ENCODE measurements at places on chromosomes 11 and 22.

GRCh38 chr11:88367310-88367709, 29.8 kb upstream of the CTSC start:
- DNase-seq: no peak

DNA sequence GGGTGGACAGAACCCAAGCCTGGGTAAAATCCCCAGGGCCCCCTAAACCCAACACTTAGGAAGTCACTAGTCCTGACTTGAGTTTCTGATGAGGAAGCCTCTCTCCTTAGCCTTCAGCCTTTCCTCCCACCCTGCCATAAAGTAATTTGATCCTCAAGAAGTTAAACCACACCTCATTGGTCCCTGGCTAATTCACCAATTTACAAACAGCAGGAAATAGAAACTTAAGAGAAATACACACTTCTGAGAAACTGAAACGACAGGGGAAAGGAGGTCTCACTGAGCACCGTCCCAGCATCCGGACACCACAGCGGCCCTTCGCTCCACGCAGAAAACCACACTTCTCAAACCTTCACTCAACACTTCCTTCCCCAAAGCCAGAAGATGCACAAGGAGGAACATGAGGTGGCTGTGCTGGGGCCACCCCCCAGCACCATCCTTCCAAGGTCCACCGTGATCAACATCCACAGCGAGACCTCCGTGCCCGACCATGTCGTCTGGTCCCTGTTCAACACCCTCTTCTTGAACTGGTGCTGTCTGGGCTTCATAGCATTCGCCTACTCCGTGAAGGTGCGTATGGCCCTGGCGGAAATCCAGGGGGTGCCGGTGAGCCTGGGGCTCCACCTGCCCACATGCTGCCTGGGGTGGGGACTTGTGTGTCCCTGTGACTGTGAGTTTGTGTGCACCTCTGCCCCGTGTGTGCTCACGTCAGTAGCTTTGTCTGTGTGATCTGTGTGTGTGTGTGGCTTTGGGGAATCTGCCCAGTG, at the start of gene IFITM1:
Gene IFITM1 (plus strand): TSS at position 254 of the 767 bp plus-strand sequence. CDS start 131 bp downstream, at position 385.
- peak; percentile 37 for DNase-seq

DNA sequence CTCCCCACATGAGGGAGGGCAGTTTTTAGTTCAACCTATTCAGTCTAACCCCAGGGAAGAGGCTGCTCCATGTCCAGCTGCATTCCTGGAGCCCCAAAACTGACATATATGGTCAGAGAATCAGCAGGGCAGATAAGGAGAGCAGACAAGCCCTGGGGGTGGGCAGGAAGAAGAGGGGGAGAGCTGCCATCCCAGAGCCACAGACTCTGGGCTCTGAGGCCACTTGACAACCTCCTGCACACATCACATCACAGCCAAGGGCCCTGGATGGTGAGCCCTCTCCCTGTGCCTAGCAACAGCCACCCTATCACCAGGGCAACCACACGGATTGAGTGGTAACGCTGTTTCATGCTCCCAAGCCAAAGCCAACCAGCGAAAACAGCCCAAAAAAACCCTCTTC, 3.1 kb downstream of the ARHGAP1 start:
- DNase-seq: no peak

DNA sequence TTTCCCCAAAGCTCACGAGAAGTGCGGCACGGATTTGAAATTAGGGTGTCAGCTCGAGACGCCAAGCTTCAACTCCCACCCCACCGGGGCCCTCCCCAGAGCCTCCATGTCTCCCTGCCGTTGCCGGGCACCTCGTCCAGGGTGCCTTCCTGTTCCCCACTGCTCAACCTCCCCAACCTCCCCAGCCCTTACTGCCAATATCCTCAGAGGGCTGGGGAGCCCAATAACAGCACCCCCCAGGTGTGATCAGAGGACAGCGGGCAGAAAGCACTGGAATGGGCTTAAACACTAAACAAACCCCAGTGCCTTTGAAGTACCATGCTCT, 1336.4 kb downstream of the TBC1D22A start:
- no peak for DNase-seq

- DNase-seq: no peak
Observed at GRCh38 chr22:46843821-46844255, 81.4 kb downstream of the TBC1D22A start.

GRCh38 chr22:47396105-47396504, 633.7 kb downstream of the TBC1D22A start:
- no peak for DNase-seq

- DNase-seq: no peak
Observed at GRCh38 chr11:33264926-33265325, 7.7 kb downstream of the HIPK3 start.

DNA sequence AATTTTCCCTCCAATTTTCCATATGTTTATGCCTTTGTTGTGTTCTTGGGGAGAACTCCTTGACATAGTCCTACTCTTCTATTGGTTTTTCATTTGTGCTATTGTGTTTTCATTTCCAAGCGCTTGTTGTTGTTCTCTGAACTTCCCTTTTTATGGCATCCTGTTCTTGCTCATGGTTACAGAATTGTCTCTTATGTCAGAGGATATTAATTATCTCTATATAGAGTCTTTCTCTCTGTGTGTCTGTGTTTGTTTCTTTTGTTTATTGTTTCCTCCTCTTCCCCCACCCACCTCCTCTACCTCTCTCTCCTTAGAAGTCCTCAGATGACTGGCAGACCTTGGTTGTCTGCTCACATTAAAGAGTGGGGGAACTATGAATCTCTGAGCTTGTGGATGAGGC, 69.9 kb downstream of the HORMAD2 start:
- no peak for DNase-seq

DNA sequence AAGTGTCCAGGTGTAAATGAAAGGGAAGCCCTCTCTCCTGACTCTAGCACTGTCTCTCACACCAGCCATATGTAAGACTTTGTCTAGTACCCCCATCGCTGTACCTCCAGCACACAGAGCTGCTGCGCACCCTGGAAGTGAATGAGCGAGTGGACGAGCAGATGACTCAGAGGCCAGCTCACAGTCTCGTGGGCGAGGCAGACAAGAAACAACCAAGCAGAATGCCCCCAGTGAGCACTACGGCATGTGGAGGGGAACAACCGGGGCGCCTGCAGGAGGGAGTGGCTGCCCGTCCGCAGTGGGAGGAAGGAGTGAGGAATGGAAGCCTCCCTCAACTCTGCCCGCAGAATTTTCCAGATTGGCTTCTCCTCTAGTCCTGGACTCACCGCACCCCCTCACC, 46.4 kb downstream of the MCM5 start:
- no peak for DNase-seq

DNA sequence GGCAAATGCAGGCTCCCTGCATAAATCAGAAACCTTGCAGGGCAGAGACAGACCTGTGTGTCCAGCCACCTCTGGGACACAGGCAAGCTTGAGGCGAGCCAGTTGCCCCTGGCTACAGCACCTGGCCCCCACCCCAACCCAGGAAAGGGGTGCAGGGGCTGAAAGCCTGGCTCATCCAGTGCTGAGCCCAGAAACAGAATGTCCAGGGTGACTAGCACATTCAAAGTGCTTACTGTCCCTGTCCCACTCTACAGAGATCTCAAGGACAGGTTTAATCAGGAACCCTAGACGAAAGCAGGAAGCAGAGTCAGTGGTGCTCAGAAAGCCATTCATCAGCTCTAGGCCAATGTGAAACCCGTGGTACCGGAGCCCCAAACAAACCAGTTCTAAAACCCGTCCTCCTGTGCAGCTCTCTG, 31.9 kb downstream of the PLEKHA7 start:
- no peak for DNase-seq

GRCh38 chr11:72354356-72355115, 79.8 kb downstream of the CLPB start:
- DNase-seq: no peak

All from femur (tissue), 1 donor.